ENCODE measurements at places on chromosomes 1 and 21.

DNA sequence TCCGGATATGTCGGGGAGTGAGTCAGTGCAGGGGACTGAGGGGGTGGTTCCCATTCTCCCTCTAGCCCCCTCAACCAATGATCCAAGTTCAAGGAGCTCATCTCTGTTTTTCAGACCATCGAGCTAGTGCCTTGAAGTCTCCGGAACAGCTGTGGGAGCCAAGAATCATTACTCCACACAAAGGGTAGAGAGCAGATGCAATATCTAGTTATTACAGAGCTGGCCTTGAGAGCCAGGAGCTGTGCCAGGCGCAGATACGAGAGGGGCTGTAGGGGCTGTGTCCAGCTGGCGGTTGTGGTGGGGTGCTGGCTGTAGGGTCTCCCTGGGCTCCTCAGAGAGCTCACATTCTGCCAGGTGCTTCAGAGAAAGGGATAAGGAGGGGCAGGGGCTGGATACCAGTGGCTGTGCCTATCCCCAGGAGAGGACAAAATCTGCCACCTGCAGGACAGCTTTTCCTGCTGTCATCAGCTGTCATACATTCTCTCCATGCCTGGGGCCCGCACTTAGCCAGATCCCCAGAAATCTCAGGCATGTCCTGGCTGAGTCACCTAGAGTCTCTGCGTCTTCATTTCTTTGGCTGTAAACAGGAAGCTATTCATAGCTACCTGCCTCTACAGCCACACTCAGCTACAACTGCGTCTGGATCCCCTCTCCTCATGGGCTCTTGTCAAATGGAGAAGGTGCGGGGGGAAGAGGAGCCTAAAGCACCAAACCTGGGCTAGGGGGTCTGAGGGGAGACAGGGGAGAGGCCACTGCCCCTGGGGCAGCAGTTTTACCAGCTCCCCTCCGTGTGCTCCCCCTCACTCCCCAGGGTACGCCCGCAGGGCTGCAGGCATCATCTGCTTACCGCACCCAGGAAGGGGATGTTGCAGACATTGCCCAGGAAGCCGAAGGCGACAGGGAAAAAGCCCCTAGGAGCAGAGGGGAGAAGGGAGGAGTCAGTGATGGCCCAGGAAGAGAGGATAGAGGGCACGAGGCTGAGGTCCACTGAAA lies 2.4 kb upstream of the KISS1 start:
- DNase-seq = peak; percentile 27

DNA sequence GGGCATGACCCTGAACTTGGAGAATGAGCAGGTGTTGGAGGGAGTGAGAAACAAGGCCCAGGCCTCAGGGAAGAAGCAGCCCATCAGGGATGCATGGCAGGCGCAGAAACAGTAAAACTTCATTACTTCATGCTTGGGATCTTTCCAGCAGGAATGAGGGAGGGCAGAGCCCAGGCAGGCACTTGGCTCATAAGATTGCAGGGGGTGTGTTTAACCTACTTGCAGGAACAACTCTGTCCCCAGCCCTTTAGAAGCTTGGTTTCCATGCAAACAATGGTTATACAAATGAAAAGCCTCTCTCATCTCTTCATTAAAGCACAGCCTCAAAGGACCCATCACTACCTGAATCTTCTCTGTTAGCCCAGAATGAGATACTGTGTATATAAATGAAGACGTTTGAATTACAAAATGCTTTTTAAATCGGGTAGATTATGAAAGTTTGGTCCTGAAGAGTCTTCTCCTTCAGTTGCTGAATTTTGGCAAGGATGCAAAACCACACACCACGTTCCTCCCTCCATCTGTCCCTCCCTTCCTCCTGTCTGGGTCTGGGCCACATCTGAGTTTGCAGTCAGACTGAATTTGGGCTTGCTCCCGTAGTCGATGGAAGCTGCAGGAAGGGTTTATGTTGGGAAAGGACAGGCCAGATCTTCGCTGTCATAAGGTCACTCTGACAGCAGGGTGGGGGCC lies 154.4 kb upstream of the KLHDC7A start:
- DNase-seq = no peak

GRCh38 chr1:206558794-206559671 lies 51.7 kb downstream of the RASSF5 start:
- DNase-seq = no peak

DNA sequence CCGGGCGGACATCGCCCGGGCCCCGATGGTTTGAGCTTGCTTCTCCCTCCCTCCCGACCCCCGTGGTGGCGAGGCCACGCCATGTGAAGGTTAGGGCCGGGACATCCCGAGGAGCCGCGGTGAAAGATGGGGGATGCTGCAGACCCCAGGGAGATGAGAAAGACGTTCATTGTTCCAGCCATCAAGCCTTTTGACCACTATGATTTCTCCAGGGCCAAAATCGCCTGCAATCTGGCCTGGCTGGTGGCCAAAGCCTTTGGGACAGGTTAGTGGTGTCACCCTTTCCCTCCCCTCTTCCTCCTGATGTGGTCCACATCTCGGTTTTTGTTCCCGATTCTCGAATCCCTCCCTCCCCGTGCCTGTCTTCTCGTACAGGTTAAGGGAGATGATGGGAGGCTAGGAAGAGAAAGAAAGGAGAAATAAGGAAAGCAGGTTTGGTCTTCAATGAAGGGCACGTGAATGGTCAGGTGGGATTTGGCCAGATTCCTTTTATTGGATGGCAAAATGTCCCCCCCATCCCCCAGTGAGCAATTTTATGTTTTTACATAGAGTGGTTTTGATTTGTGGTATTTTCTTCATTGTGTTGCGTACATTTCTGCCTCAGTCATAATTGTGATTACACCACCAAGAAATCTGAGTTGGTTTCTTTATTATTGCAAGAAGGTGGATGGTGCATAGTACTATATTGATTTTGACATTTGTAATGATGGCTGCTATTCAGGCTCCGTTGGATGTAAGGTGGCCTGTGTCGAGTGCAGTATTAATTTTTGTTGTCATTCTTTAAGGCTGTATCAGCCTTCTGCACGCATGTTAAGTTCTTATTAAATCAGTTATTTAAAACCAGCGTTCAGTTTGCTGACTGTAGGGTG lies 1.2 kb downstream of the CAMSAP2 start:
- DNase-seq = no peak

- DNase-seq = no peak
Observed at GRCh38 chr1:248842781-248843331, 4.8 kb downstream of the ZNF672 start.

GRCh38 chr1:115977499-115978258 lies 1.4 kb downstream of the SLC22A15 start:
- DNase-seq = no peak

- DNase-seq = no peak
Observed at GRCh38 chr1:240138867-240139266, 47.2 kb downstream of the FMN2 start.

- peak; percentile 92 for DNase-seq
Observed at GRCh38 chr1:240190881-240191401, 99.3 kb downstream of the FMN2 start.

DNA sequence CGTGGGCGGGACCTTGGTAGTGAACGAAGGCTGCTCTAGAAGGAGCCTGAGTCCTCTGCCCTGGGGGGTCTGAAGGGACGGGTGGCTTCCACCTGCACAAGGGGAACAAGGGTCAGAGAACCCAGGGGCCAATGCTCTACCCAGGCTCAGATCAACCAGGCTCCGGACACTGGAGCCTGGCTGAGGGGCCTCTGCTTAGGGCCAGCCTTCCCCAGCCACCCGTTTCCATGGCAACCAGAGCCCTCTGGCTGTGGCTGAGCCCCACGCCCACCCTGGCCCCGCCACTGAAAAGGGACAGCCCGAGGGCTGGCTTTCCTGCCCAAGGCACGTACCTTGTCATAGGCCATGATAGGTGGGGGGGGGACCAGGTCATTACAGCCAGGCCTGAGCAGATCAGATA lies 724.6 kb downstream of the PTPRU start:
- DNase-seq = no peak

DNA sequence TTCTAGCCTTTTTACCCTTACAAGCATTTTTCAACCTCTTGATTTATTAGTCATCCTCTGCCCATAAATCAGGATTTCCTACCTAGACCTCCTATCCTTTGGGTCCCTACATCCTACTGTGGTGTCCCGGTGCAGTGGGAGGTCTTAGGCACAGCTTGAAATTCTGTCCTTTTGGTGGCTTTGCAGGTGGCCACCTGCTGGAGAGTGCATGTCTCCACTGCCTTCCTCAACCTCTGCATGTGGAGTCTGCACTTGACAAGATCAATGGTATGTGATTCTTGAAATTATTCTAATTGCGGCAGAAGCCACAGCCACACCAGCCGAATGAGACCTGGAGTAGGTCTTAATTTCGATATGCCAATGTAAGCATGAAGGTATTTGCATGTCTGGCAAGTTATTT lies 11.4 kb upstream of the KCNA3 start:
- DNase-seq = no peak

DNA sequence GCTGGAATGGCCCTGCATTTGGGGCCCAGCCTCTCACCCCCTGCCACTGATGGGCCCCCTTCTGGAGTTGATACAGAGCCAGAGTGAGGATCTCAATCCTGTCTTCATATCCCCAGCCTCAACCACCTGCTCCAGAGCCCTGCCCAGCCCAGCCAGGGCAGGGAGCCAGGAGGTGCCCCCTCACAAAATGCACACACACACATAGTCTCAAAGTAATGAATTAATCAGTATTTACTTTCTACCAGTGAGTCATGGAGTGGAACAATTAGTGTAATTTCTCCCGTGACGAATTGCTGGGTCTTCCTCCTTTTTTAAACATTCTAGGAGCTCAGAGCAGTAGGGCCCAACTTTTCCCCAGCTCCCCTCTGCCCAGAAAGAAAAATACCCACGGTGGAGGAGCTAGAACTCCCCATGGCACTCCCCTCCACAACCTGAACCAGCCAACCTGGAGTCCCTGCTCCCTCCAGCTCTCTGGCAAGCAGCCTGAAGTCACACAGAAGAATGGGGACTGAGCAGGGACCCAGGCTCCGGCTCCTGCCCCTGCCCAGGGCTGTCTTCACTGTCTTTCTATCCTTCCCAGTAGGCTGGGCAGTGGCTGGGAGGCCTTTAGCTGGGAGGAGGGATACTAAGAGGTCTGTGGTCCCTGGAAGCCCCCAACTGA lies 29.3 kb downstream of the SDC3 start:
- no peak for DNase-seq

DNA sequence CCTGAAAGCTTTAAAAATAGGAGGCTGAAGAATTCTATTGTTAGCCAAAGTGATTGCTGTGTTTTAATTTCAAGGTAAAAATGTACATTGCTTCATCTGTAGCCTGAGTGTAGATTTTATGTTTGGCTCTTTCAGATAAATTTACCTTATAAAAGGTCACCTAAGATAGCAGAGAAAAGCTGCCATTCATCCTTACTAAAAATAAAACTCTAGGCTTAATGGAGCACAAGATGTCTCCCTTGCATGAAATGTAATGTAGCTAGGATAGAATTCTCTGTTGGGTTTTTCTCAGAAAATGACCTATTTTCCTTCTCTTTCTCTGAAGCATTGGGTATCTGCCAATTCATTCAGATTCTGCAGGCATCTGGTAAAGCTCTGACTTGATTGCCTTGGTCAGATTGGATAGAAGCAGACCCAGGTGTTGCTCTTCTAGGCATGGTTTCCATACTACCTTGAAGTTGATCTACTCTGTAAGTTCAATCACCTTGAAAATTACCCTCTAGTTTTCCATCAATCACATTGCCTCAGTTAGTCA lies 176.6 kb upstream of the GORAB start:
- no peak for DNase-seq

- no peak for DNase-seq
Observed at GRCh38 chr1:245614476-245614875, 459.7 kb downstream of the KIF26B start.

DNA sequence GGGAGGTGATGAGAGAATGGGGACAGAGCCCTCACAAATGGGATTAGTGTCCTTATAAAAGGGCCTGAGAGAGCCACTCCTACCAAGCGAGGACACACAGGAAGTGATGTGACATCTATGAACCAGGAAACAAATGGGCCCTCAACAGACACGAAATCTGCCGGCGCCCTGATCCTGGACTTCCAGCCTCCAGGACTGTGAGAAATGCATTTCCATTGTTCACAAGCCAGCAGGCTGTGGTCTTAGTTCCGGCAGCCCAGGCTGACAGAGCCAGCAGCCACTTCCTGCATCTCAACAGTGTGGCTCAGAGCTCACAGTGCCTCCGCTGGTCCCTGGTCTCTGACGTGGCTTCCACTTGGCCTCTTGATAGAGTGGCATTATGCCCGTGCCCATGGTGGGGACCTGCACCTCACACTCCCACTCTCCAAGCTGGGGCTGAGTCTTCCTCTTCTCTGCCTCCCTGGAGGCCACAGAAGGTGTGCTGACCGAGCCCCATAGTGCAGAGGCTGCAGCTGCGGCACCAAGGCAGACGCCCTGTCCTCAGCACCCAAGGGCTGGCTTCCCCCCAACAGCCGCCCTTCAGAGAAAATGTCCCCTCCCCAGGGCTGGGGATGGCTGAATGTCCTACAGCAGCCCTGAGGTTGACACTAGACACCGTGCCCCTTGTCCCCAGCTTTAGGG lies 44.9 kb downstream of the ACOT7 start:
- DNase-seq = no peak

DNA sequence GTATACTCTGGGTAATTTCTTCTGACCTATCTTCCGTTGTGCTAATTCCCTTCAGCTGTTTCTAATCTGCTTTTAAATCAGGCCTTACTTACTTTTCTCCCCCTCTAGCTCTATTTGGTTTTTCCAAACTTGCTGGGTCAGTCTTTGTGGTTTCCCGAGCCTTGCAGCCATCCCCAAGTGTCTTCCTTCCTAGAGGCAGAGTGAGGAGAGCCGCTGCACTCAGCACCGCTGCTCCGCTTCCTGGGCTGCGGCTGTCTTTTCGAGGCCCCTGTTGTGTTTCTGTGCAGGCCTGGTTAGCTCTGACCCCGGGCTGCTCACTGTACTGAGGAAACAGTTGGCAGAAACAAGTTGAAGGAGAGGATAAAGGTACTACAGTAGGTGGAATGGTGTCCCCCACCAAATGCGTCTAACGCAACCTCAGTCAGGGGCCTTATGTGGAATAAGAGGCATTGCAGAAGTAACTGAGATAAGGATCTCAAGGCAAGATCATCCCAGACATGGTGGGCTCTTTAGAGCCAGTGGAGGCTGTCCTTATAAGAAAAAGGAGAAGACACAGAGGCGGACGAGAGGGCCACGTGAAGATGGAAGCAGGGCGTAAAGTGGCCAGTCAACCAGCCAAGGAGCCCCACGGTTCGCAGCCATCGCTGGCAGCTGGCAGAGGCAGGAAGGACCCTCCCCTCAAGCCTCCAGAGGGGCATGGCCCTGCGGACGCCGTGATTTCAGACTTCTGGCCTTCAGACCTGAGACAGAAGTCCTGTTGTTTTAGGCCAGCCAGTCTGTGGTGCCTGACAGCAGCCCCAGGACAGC lies 10.5 kb downstream of the WNT9A start:
- no peak for DNase-seq

GRCh38 chr21:45393833-45394638 lies 10.9 kb upstream of the COL18A1 start:
- DNase-seq = no peak

- peak; percentile 93 for DNase-seq
Observed at GRCh38 chr1:117860896-117861610, 68.4 kb downstream of the GDAP2 start.

- DNase-seq = no peak
Observed at GRCh38 chr1:1285611-1286311, 5.5 kb downstream of the SCNN1D start.

GRCh38 chr21:23534850-23535249 lies 2072.4 kb downstream of the MRPL39 start:
- no peak for DNase-seq

GRCh38 chr1:185964946-185965345 lies 230.8 kb downstream of the HMCN1 start:
- no peak for DNase-seq
